ENCODE measurements at places on chromosomes 16 and 17.

DNA sequence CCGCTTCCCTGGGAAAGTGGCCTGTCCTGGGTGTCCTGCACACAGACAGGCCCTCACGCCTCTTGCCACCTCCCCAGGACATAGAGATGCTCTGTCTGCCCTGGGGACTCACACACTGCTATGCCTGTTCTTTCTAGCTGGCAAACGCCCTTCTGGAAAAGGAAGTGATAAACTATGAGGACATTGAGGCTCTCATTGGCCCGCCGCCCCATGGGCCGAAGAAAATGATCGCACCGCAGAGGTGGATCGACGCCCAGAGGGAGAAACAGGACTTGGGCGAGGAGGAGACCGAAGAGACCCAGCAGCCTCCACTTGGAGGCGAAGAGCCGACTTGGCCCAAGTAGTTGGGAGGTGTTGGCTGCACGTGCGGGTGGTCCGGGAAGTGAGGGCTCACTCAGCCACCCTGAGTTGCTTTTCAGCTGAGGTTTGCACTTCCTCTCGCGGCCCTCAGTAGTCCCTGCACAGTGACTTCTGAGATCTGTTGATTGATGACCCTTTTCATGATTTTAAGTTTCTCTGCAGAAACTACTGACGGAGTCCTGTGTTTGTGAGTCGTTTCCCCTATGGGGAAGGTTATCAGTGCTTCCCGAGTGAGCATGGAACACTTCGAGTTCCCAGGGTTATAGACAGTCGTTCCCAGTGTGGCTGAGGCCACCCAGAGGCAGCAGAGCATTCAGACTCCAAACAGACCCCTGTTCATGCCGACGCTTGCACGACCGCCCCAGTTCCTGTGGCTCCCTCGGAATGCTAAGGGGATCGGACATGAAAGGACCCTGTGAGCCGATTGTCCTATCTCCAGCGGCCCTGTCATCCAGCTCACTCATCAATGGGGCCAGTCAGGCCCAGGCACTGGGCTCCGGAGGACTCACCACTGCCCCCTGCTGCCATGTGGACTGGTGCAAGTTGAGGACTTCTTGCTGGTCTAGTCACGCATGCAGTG is 3.5 kb upstream of the RPL13 start:
- peak; percentile 64 for DNase-seq

GRCh38 chr17:71423871-71424546 is 696.8 kb upstream of the SOX9 start:
- no peak for DNase-seq

DNA sequence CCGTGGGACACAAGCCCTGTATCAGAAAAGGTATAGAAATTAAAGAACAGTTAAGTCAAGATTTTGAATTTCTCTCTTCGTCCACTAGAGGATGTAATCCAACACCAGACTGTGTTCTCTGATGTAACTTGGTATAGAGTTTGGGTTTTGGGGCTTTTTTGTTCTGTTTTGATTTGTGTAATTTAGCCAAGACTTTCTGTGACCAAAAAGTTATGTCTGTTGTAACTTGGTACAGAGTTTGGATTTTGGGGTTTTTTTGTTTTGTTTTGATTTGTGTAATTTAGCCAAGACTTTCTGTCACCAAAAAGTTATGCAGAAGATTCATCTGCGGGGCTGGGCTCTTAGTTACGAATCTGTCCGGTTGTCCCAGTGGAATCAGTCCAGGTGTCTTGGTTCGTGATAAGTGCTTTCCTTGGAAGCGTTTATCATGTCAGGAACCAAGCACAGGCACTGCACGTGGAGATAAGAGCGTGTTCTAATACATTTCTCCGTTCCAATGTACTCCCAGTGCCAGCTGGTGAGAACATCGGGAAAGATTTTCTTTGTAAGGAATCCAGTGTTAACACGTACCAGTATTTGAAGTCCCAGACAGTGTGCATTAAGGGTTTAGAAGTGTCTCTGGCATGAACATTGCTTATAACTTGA is 44.1 kb upstream of the SEC14L1 start:
- no peak for DNase-seq

- no peak for DNase-seq
Observed at GRCh38 chr16:12207939-12208338, 231.4 kb downstream of the SNX29 start.

DNA sequence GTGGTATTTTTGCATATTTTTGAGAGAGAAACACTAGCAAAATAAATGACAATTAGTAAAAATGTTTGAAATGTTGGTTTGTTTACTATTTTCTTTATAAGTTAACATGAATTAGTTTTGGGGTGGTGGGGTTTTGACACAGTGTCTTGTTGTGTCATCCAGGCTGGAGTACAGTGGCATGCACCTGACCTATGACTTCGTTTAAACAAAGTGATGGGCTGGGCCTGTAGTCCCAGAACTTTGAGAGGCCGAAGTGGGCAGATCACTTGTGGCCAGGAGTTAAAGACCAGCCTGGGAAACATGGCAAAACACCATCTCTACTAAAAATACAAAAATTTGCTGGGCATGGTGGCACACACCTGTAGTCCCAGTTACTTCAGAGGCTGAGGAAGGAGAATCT is 17.9 kb upstream of the HEATR3 start:
- no peak for DNase-seq

DNA sequence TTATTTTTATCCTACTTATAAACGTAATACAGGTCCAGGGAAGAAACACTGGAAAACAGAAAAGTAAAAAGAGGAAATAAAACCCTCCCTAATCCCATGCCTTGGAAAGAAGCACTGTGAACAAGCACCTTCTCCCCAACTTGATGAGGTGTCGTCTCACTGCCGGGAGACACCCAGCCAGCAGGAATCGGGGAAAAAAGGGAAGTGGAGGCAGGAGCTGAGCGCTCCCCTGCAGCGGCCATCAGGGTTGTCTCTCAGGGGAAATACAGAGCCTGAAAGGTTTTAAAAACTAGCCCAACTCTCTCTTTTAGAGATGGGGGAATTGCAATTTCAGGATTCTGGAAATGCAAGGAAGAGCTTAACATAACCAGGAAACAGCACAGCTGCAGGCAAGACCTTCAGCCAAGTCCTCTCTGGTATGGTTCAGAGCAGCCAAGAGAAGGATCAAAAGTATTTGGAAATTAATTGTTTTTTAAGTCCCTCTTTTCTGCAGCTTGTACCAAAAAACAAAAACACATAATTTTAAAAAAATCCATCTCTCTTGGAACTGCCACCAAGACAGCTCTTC is 96.3 kb upstream of the RCVRN start:
- no peak for DNase-seq
